Mesenteric fat pad (tissue), 1 donor: ENCODE measurements at places on chromosomes 5 and 9. TPM values are rescaled to one million over a fixed set of nuclear protein-coding genes. Genes with fewer than 3 reads are reported as not detected.

DNA sequence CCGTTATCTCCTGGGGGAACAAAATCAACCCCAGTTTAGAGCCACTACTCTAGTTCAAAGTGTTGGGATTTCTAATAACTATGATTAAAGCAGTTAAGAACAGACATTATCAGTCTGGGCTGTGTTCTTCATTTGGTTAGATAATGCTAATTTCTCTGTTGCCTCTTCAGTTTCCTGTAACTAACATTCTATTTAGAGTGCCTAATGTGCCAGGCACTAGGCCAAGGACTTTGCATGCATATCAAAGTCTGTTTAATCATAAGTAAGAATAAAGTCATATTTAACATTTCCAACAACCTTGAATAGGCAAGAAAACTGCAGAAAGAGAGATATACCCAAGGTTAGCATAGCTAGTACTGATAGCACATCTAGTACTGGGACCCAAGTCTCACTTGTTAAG is 68.4 kb downstream of the TNPO1 start:
- no peak for DNase-seq

GRCh38 chr5:121430538-121430937 is 421.1 kb upstream of the FTMT start:
- no peak for DNase-seq

DNA sequence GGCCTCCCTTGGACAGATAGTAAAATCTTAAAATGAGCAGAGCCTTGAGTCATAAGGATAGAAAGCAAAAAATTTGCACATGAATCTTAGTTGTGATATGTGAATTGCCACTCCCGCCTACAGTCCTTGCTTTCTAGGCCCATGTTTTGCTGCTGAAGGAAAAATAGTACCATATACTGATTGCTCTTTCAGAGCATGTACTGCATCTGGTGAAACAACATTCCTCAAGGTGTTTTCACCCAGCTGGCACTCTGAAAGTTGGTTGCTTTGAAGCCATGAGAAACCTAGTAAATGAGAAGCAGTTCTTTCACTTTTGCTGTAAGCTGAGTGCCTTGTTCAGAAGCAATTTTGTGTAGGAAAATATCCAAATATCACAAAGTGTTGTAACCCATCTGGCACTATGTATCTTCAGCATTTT is 10.3 kb downstream of the CDC37L1 start:
- DNase-seq, result no peak

DNA sequence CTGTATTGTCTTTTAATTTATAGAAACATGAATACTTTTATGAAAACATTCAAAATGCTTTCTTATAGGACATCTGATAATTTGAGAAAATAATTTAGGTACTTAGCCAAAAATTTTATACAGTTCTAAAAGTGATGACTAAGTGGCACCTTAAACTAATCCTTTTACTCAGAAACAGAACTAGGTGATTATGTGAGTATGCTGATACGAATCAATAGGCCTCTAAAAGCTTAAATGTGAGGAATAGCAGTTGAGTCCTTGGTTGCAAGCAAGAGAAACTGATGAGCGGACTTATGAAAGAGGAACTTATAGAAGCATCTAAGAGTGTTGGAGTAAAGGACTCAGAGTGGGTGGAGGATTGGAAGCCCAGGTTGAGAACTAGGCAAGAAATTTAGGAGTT is 26.4 kb downstream of the ANXA1 start:
- no peak for DNase-seq

DNA sequence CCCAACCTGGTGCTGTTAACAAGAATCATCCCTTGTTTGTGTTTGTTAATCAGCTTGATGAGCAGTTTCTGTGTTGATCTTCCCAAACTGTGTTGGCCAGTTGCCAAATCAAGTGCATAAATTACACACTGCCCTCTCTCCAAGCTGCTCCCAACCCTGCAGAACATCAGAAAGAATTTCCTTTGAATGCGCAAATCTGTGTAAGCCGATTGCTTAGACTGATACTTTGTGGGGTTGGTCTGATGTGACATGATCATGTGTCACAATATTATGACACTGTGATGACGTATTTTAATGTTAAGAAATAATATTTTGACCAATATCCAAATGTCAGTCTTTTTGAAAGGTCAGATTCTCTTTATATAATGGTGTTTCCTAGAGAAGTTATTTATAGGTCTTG is 766.4 kb upstream of the WWC1 start:
- no peak for DNase-seq

DNA sequence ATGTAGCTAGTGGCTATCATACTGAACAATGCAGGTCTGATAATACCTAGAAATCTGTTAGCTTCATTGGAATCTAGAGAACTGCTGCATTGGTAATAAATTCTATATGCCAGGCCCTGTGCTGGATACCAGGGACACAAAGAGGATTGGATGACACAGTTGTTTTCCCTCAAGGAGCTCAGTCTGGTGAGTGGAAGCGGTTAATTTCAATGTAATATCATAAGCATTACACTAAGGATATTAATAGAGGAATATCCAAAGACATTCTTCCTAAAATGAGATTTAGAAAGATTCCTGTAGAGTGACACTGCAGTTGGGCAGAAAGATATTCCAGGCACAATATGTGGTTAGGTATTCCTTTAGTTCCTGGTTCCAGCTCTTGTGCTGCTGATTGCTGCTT is 5.9 kb downstream of the CMYA5 start:
- no peak for DNase-seq

The ZNF782 gene
- 4.0 TPM for total RNA-seq

The CD74 gene
- 486 TPM for total RNA-seq

- DNase-seq, result no peak
Measured at GRCh38 chr5:92879806-92880543, 701.0 kb downstream of the NR2F1-AS1 start.

DNA sequence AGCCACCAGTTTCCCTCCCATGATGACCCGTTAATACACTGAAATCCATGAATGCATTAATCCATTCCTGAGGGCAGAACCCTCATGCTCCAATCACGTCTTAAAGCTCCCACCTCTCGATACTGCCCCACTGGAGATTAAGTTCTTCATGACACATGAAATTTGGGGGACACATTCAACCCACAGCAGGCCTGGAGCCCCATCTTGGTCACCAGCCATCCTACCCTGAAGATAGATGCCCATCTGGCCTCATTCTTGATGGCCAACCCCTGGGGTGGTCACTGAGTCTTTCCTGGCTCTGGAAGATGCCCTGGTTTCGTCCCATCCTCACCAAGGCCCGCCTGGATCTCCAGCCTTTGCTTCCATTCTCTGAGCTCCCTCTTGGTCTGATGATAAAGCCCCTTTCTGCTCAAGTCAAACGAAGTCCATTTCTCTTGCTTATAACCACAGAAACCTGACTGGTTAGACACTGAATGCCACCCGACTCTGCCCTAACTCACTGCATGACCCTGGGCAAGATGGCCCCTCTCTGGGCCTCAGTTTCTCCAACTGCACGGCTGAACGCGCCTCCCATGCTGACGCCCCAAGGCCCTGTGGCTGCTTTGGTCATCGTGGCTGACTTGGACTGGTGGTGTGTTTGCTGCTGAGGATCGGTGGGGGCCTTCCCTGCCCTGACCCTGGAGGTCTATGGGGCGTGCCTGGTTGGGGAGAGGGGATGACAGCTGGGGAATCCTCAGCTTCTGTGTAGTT is 138.4 kb upstream of the IER5L start:
- peak; percentile 73 for DNase-seq

- no peak for DNase-seq
Measured at GRCh38 chr9:17635115-17635890, 56.4 kb downstream of the SH3GL2 start.

DNA sequence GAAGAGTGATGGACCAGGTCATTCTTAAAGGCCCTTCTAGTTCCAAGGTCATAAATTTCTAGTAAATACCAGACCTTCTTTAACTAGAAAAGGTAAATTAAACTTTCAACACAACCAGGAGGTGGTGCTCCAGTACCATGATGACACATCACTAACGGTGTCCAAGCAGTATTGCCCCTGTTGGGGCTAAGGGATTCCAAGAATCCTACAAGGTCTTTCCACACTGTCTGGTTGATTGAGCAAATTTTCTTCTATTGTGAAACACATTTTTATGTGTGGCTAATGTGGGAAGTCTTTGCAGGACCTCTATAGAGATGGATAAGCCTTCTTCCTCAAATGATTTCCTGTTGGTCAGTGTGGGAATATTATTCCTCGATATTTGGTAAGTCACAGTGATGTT is 459.6 kb upstream of the PAPPA start:
- no peak for DNase-seq

- DNase-seq, result no peak
Measured at GRCh38 chr9:74770508-74771261, 117.0 kb downstream of the TRPM6 start.
